GM19239 (cell line): ENCODE measurements at places on chromosomes 2 and 18.
A peak's percentile ranks its signal among the peaks of the same experiment; 100 is the strongest.

GRCh38 chr2:74253971-74254310 is 55.5 kb downstream of the MTHFD2 start:
- DNase-seq, result no peak

DNA sequence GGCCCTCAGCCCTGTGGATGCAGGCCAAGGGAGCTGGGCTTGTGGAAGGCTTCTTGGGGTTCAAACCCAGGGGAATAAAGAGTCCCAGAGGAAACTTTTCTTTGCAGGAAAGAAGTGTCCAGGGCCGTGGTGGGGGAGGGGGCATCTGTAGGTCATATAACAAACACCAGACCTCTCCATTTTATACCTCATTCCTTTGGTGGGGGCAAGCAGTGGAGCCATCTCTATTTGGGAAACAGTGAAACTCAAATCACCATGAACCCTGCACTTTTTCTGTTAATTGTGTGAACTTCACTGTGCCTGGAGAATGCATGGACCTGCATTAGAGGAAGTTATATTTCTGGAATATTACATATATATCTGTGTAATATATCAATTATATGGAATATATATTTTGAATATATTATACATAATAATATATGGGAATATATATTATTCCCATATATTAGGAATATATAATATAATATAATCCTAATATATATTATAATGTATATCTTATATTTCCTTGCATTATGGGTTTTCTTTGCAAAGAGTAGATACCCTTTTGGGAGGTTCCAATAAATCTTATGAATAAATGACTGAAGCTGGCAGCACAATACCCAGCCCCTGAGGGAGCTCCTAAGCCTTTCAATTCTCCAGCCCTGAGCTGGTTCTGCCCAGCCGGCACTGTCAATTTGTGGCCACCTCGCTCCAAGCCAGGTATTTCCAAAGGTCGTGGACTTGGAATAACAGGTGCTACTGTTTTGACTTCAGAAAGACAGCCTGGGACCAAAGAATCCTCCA is 97.7 kb upstream of the PKDCC start:
- no peak for DNase-seq

DNA sequence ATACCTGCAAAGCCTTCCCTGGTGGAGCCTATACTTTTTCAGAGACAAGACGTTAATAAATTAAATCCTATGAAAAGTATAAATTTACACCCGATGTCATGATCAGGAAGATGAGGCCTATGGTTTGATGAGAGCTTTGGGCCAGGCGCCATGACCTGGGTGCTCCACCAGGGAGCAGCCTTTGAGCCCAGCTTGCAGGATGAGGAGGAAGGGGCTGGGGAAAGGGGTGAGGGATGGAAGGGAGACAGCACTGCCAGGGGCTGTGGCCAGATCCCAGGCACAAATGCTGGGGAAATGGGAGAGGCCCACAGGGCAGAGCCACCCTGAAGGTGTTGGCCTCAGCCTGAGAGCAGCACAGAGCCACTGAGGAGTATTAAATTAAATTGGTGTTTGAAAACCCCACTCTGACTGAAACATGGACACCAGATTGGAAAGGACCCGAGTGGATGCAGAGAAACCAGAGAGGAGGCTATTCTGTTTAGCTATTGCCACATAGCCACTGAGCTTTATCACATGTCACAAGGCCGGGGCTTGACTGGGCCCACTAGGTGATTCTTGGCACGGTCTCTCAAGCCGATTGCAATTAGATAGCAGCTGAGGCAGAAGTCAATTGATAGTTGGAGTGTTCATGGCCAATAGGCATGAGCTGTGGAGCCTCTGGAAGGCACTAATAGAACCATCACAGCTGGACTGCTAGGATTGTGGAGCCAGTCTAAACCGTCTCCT is 9.6 kb upstream of the FAHD2A start:
- DNase-seq, result no peak

GRCh38 chr2:63735931-63736330 is 105.8 kb upstream of the UGP2 start:
- DNase-seq, result no peak

GRCh38 chr18:68566991-68567390 is 147.9 kb downstream of the TMX3 start:
- DNase-seq, result no peak

DNA sequence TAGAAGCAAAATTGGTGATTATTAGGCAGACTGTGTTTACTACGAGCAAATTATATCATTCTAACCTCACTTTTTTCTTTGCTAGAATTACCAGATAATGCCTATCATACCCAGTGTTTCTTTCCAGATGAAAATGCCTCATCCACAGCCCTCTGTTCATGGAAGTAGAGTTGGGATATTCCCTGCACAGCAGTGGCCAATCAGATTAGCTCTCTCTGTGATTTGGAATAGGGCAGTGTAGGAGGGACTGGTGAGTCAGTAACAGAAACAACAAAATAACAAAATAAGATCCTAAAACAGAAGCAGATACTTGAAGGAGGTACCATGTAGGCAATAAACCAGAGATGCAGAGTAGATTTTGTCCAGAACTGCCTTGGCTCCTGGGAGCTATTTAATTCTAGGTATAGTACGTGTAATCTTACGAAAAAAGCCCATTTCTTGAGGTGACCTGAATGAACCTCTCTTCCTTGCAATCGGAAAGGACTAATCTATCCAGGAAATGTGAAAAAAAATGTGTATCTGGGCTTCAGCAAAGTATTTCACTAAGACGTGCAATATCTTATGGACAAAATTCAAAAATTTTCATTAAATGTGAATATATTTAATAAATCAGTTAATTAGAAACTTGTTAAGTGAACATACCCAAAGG is 18.4 kb upstream of the TMEM17 start:
- no peak for DNase-seq

DNA sequence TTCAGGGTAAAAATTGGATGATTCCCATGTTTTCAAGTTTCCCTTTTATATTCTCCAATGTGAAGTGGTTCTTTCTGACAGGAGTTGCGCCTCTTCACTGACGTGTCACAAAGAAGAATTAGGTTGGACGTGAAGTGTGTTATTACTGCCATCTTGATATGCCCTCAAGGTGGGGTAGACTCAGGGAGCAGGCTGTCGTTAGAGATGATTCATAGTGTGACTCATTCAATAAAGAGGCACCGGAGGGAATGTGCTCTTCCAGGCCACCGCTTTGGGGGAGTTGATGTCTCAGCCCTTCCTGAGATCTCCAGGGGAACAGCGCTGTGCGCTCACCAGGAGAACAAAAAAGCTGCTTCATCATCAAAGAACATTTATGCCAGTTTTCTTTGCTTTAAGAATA is 3.6 kb upstream of the DGKD start:
- no peak for DNase-seq

DNA sequence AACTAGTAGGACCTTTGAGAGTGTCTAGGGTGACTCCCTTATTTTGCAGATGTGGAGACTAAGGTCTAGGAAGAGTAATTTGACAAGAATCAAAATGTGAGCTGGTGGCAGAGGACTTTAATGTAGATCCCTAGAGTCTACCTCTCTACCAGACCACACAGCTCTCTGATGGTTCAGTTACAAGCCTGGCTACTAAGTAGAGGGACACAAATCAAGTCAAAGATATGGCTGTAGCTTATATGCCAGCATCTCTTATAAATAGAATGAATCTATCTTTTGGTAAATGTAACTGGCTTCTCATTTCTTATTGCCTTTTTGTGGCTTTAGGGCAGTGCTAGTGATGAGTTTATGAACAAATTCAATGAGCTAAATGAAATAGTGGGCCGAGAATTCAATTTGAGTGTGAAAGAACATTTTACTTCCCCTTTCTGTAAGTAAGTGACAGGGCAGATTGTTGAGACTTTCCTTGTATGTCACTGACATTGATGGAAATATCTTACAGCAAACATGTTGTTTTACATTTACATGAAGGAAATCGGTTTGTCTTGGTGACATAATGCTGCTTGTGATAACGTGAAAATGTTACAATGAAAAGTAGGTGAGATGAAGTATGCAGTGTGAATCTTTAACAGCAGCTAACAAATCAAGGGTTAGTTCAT is 28.3 kb downstream of the CSRNP3 start:
- DNase-seq, result no peak

DNA sequence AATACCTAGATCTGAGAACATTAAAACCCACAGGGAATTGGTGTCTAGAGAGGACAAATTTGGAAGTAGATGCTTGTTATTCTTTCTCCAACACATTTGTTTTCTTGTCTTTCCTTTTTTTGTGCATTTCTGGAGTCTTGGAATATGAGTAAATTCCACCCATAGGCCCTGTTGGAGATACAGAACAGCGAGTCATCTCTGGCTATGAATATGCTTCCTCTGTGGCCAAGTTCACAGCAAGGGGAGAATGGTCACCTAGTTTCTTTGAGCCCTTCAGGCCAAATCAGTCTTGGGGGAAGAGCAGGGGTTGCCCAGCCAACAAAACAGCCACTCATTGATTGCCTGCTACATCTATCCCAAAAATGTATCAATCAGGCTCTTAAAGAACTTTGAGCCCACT is 31.3 kb downstream of the SP140L start:
- DNase-seq, result no peak

DNA sequence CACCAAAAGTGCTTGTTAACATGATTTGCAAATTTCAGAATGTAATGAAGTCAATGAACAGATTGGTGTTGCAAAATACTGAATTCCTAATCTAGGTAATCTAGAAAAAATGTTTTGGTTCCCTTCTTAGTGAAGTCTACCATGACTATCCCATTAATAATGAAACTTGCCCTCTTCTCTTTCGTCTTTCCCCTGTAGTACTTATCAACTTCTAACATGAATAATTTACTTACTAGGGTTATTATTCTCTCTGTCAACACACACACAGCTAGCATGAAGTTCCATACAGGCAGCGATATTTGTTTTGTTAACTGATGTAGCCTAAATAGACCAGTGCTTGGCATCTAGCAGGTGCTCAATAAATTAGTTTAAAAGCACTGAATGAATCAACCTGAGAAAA is 160.2 kb downstream of the NCK2 start:
- DNase-seq, result peak; percentile 45

GRCh38 chr2:9422321-9423099 is 818 bp downstream of the ITGB1BP1 start:
- DNase-seq, result peak; percentile 45
